Thyroid gland (tissue), 4 donors: ENCODE measurements at places on chromosomes 6 and 20. TPM values are rescaled to one million over a fixed set of nuclear protein-coding genes. Genes with fewer than 3 reads are reported as not detected.

The GPLD1 gene
- 5.1 TPM for total RNA-seq

The RBPJL gene
- total RNA-seq, result not detected

The RAB44 gene
- total RNA-seq, result not detected

The ANKRD66 gene
- not detected for total RNA-seq

The WFDC2 gene
- total RNA-seq, result 128 TPM

The IP6K3 gene
- 20.5 TPM for total RNA-seq

The BTNL2 gene
- total RNA-seq, result not detected

The PANK2 gene
- 61.2 TPM for total RNA-seq

The EMILIN3 gene
- total RNA-seq, result 0.45 TPM

The ZNF334 gene
- 15.0 TPM for total RNA-seq

The HRH3 gene
- not detected for total RNA-seq

The CST5 gene
- not detected for total RNA-seq

The BEND3 gene
- total RNA-seq, result 2.6 TPM

The OR2H2 gene
- total RNA-seq, result not detected

The SSTR4 gene
- total RNA-seq, result not detected

The C6orf52 gene
- not detected for total RNA-seq
